NCI-H2029 treated with DMSO at 0.1 percent for 48 hours (cell line): ENCODE measurements at places on chromosomes 2 and 18.

GRCh38 chr2:110211938-110212858, at the start of gene MTLN:
MTLN (minus strand) TSS chr2:110212547; CDS start chr2:110212525, 22 bp downstream.
- DNase-seq: peak; percentile 12

DNA sequence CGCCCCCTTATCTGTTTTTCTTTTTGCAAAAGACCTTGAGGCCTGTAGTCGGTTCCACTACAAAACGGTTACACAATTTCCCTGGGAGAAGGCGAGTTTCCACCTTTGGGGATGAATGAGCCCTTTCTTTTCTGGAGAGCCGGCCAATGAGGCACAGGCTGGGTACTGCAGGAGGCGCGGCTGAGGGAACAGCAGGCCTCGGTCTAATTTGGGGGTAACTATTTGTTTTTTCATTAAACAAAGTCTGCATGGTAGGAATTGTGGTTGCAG, 129.2 kb downstream of the MYCN start:
- DNase-seq: no peak

- DNase-seq: no peak
Measured at GRCh38 chr18:58633874-58634273, 5.0 kb upstream of the ALPK2 start.

DNA sequence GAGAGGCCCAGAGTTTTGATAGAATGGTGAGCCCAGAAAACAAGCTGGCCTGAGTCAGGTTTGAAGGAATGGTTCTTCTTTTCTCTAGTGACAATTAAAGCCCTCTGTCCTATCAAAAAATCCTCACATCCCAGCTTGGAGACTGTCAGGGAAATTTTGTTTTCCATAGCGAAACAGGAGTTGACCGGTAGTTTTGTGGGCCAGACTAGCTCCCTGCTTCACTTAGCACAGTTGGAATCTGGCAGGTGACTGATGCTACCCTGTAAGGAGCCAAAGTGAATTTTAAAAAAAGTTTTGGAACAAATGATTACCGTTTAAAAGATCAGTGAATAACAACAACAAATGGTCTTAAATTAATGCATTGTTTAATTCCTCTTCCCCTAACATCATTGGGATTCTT, 6.7 kb downstream of the NAB1 start:
- DNase-seq: no peak

- DNase-seq: no peak
Measured at GRCh38 chr2:128754246-128754724, 435.6 kb upstream of the HS6ST1 start.

DNA sequence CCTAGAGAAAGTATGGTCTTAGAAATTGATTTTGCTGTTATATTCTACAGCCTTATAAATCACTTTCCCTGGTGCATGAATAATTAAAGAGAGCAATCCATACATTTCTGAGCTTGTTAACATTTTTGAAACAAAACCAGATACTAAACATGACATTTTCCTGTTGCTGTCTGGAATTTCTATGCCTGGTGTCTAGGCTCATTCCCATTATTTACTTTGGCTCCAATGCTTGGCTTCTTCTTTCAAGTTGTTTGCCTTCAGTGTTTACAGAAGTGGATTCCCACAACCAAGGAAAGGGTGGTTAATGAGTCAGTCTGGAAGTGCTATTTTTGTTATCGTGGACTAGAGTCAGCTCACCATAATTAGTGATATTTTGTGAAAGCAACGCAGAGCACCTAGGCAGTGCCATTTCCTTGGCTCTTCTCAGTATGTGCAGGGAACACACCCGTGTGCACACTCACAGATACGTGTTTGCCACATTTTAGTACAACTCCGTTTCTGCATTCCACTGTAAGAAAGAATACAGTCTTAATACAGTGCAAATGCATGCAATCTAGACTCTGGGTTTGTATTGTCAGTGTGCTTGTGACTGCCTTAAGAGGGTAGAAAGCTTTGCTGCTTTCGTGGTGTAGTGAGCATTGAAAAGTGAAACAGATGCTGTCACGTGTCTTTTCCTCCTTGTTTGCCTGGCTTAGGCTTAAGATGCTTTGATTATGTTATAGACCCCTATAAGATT, 185.0 kb upstream of the RASGRP3 start:
- peak; percentile 88 for DNase-seq

DNA sequence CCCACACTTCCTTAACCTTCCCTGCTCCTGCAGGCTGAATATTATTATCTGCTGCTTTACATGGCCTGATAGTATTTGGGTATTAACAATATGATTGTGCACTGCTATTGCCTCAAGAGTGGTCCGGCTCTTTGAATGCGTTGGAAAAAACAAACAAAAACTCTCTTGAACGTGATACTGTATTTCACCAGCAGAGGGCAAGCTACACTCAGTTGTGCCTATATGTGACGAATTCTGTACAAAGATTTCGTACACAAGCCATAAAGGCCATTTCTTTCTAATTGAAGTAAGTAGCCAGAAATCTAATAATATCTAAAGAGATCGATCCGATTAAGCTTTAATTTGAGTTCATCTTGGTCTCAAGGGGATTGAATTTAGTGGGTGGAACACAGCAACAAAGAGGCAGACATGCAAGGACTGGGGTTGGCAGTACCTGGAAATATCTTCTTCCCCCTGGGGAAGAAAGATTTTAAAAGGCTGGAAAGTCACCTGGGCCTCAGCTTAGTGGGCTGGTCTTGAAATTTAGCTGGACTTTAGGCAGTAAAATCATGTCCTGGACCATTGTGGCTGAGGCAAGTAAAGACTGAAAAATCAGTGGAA, 49.3 kb upstream of the RAB6D start:
- DNase-seq: peak; percentile 55

DNA sequence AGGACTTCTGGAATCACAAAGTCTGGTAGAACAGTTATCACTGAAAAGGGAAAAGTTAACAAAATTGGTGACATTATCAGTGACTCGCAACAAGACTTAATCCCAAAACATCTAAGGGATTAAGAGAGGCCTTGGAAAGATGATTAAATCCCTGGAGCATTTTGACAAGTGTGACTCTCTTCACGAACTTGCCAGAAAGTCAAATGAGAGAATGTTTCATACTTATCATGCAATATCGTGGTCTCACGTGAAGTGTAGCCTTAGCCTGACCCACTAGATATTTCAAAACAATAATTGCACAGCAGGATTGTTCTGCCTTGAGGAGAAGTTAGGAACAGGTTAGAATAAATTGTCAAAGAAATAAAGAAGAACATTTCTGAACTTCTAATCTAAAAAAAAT, 104.5 kb downstream of the COL6A3 start:
- DNase-seq: no peak

DNA sequence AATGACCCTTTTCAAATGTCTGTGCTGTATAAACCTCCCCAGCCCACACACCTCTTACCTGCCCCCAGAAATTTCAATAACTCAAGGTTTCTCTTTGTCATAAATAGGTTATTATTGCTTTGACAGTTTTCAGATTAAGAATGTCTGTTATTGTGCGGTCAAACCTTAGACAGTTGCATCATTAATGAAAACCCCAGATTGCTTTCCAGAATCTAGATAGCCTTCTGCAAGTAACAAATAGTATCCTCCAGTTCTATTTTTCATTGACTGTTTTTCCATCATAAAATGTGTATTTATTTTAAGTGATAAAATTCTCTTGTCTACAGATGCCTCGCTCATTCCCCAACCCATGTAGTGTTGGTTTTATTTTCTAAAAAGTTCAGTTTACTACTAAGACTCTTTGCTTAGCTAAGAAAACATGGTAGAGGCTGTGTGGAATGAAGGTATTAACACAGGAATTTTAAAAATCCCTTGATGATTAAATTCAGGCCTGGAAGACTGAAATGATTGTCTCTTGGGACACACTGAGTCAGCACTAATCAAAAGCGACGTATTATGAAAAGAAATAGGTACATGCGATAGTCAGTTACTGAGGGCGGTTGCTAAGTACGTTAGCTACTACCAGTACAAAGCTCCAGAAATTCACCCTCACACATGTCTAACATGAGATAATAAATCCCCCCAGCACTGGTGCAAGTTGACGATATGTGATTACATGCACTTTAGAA, 38.4 kb upstream of the ITGAV start:
- DNase-seq: no peak

DNA sequence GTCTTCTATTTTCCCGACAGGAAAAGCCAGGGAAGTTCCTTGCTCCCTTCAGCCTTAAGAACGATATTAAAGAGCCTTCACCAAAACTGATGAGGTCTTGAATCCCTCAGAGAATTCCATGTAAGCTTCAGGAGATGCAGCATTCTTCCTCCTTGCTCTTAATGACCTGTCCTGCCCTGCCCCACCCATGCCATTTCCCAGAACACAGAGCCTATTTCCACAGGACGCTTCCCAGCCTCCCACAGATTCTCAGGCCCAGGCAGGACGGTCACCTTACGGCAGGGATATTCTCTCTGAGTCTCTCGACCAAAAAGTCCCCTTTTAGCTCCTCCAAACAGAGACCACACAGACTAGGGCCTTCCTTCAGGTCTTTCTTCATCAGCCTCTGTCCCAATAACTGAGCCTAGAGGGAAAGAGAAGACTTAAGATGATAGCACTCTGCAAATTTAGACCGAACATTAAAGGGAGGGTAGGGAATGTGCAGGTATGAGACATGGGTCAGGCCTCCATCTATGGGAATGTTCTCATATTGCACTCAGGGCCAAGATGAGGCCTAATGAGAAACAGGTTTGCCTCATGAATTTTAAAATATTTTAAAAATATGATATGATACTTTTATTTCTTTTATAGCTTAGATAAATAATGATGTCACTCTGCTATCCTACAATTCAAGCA, 62.1 kb downstream of the COBLL1 start:
- no peak for DNase-seq

- no peak for DNase-seq
Measured at GRCh38 chr2:198702796-198703195, 754.9 kb downstream of the SATB2 start.

DNA sequence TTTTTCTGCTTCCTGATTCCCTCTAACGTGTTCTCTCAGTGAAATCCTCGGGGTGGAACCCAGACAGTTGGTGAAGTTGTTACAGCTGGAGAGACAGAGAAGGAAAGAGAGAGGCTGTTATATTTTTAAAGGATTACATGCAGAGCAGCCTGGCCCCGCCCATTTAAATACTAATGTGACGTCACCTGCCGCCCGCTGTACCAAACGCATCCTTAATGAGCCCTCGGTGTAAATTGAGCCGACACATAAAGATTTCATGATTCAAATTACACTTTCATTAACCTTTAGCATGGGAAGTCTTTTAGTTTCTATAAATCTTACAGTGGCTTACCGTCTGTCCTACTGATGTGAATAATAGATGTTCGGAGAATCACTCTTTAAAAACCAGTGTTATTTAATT, 164.0 kb upstream of the SIX3 start:
- peak; percentile 33 for DNase-seq

DNA sequence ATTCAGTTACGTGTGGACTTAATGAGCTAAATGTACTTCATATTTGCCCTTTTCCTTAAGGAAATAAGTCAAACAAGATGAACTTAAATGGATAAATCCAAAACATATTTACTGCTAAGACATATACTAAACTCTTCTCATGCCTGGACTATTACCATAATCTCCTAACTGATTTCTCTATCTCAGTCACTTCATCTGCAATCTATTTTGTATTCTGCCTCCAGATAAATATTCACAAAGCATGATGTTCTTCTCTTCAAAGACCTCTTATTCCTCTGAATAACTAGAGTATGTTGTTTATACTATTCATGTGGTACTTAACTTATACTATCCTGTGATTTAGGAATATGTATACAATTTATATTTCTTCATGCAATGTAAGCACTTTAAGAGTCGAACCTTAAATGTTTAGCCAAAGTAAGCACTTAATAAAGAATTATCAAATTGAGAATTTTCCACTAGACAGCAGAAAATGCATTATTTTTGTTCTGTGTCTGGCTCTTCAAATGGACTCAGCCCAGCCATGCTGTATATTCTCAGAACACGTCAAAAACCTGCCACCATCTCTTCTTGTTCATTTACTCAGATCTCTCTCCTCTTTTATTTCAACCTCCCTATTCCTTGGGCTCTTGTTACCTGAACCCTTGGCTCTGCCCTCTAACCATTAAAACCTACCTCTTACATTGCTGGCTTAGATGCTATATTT, 79.9 kb upstream of the ARHGAP28 start:
- DNase-seq: no peak

DNA sequence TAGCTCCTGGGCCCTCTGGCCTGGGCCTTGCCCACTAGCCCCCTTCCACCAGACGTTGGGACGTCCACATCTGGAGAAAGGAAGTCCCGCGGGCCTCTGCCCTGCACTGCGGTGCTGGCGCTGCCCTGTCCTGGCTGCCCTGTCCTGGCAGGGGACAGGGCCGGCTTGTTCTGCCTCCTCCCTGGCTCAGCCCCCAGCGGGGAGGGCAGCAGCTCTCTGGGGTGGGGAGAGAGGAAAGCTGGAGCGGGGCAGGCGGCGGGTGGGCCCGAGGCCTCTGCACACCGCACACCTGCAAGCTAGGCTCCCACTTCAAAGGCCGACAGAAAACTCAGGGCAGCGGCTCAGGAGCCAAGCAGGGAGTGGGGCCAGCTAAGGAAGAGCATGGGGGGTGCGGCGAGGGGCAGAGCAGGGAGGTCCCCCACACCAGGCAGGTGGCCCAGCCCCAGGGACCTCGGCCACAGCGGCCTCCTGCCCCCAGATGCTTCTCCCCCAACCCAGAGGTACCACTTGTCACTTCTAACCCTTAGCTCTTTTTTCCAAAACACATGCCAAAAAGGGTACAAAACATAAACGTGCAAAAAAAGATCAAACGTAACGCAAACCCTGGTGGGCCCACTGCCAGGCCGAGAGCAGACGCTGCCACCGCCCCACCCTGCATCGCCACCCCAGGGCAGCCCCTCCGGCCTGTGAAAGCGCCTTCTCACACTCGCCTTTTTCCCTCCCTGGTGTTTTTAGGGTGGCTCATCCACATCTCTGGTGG, 13.5 kb downstream of the SNED1 start:
- DNase-seq: no peak

DNA sequence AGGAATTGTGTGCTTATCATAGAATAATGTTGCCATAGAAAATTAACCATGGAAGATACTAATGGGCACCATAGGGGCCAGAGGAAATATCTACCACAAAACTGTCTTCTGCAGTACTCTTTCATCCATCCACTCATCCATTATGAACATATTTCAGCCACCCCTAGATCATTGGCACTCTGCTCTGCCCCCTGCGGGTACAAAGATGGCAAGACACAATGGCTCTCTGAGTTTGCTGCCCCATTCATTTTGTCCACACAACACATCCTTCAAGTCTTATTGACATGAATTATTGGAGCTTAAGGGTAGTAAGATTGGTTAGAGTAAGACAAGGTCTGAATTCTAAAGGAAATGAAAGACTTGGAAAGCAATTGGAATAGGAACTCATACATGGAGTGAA, 1224.7 kb upstream of the CELF4 start:
- no peak for DNase-seq

- no peak for DNase-seq
Measured at GRCh38 chr2:242017086-242017485, 147.6 kb downstream of the RTP5 start.
